AML-193 (cell line): ENCODE measurements at places on chromosomes 3 and 15.

- DNase-seq, result no peak
Measured at GRCh38 chr15:32986147-32986546, 208.4 kb downstream of the FMN1 start.

DNA sequence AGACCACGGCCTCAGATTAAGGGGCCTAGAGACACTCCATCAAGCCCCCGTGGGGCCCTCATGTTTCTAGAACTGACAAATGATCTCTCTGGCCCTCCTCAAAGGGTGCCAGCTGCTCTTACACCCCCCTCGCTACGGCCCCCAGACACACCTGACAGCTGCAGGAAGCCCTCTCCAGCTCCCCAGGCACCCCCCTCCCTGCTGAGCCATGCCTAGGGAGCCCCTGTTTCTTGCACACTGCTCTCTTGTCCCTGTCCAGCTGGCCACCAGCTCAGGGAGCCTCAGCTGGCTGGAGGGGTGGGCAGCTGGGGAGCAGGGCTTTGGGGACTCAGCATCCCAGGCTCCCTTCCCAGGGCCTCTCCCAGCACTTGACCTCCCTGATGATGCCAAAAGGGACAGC, 14.8 kb downstream of the TNK2 start:
- no peak for DNase-seq

GRCh38 chr15:40764629-40765103, 798 bp downstream of the GCHFR start:
- no peak for DNase-seq

GRCh38 chr15:34993877-34994276, 5.8 kb upstream of the ZNF770 start:
- DNase-seq, result no peak
